ENCODE measurements at places on chromosomes 13 and 19.

- DNase-seq = no peak
Measured at GRCh38 chr13:53781941-53782340, 753.3 kb downstream of the OLFM4 start.

DNA sequence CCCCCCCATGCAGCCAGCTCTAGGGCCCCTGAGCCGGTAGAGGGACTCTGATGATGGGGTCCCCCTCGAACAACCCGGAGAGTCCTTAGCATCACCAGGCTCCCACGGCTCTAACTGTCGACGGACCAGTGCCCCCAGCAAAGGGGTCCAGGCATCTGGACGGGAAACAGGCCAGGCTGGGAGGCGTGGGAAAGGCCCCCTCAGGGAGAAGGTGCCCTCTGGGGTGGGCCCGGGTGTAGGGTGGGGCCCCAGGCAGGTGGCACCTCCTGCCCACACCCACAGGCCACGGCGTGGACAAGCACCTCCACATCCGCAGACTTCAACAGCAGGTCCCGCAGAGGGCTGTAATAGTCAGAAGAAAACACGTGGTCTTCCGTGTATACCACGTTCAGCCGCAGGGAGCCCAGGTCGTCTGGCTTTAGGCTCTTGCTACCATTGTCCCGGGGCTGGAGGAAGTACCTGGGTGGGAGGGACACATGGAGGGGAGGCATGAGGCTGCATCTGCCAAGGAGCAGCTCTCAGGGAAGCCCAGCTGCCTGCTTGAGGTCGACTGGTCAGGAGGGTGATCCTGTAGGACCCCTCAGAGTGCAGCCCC lies 44.7 kb upstream of the C13orf46 start:
- no peak for DNase-seq

DNA sequence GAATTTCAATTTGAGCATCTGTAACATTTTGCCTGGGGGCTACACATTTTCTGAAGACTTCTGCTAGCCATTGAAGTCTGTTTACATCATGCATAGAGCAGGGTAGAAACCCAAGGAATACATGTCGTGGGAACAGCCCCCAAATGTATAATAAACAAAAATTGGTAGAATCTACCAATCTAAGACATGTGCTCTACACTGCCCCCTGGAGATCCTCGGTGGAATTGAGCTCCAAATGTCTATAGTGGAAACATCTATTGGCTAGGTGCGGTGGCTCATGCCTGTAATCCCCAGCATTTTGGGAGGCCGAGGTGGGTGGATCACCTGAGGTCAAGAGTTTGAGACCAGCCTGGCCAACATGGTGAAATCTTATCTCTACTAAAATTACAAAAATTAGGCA lies 57.3 kb downstream of the MBD3L2B start:
- peak; percentile 49 for DNase-seq

GRCh38 chr13:97280478-97280877 lies 58.3 kb downstream of the MBNL2 start:
- DNase-seq = no peak

DNA sequence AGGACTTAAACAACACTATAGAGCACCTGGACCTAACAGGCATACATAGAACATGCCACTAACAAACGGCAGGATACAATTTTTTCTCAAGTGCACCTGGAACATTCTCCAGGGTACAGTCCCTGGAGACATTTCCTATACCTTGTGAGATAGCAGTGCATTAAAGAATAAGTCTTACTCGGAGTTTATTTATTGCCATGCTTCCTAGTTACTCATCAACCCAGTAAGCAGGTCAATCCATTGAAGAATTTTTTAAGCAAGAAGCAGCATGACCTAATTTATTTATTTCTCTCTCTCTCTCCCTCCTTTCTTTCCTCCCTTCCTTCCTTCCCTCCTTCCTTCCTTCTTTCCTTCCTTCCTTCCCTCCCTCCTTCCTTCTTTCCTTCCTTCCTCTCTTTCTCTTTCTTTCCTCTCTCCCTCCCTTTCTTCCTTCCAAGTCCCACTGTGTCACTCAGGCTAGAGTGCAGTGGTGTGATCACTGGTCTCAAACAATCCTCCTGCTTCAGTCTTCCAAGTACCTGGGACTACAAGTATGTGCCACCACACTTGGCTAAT lies 6.6 kb upstream of the TFDP1 start:
- no peak for DNase-seq

DNA sequence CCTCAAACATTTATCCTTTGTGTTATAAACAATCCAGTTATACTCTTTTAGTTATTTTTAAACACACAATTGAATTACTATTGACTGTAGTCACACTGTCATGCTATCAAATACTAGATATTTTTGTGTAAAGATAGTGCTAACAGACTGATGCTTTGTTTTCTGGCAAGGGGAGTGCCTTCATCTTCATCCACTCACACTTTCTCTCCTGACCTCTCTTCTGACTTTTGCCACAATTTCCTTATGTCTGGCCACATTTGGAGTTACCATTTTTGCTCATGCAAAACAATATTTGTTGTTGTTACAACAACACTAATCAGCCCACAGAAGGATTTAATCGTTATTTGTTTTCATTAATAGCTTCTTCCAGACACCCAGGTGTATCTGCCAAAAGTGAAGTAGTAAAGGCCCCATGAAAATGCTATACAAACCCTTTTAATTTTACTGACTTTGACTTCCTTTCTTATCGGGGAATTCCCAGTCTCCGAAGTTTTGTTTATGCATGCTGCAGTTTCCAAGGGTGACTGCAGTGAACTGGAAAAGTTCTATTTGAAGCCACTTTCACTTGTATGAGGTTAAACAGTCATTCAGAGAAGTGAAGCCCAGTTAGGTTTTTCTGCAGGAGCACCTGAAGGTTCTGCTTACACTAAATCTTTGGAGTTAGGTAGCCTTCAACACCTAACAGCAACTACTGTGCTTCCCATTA lies 66.1 kb upstream of the FRY start:
- no peak for DNase-seq

GRCh38 chr19:49592486-49593232 lies 1.7 kb downstream of the PRR12 start:
- DNase-seq = peak; percentile 10

DNA sequence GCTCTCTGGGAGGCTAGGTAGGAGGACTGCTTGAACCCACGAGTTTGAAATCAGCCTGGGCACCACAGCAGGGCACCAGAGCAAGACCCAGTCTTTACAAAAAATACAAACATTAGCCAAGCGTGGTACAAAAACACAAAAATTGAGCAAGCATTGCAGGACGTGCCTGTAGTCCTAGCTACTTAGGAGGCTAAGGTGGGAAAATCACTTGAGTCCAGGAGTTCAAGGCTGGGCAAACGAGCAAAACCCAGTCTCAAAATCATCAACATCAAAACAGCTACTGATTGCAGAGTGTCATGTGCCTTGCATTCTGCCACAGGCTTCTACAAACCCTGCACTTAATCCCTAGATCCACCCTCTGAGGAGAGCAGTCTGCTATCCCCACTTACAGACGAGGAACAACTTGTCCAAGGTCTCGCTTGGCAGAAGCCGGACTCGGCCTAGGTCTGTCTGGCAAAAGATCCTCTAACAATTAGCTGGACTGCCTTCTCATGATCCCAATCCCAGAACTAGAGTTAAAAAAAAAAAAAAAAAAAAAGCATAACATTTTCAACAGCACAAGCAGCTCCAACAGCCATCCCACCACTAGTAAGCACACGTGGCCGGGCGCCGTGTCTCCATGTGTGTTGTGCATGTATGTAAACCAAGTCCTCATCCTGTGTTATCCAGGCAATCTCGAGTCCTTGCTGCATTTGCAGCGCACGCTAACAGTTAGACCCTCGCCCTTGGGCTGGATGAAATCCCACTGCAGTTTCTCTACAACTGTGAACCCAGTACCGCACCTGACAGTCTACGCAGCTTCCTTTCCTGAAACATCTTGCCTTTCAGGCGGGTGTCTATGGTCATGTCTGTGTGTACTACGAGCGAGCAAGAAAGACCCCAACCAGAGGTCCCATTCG lies 2.0 kb downstream of the PPP6R1 start:
- no peak for DNase-seq

GRCh38 chr13:110559986-110560385 lies 1.5 kb downstream of the RAB20 start:
- DNase-seq = no peak

DNA sequence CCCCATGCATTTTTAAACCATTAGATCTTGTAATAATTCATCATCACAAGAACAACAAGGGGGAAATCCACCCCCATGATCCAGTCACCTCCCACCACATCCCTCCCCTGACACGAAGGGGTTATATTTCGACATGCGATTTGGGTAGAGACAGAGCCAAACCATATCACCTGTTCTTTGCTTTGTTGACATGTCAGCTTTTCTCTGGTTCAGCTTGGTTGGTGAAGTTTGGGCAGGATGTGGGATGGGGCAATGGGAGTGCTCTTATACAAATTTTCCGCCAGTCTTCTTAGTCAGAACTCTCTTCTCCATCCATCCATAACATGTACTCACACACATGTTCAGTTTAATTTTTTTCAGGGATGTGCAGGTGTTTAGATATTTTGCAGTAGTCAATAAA lies 12.9 kb downstream of the TPP2 start:
- no peak for DNase-seq

DNA sequence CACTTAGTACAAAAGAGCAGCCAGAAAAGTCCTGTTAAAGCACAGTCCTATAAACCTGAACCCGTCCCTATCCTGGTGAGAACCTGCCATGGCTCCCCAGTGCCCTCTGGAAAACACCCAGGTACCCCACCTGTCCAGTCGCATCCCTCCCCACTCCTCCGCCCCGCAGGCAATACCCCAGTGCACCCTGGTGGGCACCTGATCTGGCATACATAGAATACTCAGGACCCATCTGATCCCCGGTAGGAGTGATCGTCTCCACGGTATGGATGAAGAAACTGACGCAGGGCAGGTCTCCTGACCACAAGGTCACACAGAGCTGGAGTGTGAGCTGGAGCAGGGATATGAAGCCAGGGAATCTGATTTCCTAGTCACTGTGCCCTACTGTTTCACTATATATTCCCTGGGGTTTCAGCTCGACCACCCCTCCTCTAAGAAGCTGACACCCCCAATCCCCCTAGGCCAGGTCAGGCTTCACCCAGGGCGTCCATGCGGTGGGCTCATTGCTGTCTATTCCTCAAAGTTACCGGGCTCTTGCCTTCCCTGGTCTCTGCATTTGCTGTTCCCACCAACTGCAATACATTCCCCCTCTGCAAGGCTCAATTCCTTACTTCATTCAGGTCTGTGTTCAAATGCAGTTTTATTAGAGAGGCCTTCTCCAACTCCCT lies 12.6 kb downstream of the FBXO46 start:
- no peak for DNase-seq

- no peak for DNase-seq
Measured at GRCh38 chr13:37144661-37145060, 39.2 kb upstream of the CSNK1A1L start.

- DNase-seq = no peak
Measured at GRCh38 chr13:97883396-97883795, 70.1 kb upstream of the IPO5 start.

GRCh38 chr13:72500851-72501250 lies 226.6 kb downstream of the MZT1 start:
- DNase-seq = no peak

- DNase-seq = no peak
Measured at GRCh38 chr13:85974608-85975366, 175.6 kb upstream of the SLITRK6 start.

GRCh38 chr13:39684531-39685137 lies 29.2 kb downstream of the COG6 start:
- DNase-seq = peak; percentile 50

- DNase-seq = no peak
Measured at GRCh38 chr19:13718733-13719132, 45.6 kb upstream of the MRI1 start.

Data from CD4-positive, alpha-beta T cell treated with Interferon alpha-2 for 1 hour (primary cell).